ENCODE measurements at places on chromosomes 5 and 9.
A peak's percentile ranks its signal among the peaks of the same experiment; 100 is the strongest.

GRCh38 chr5:172860520-172861443 is 26.7 kb downstream of the ERGIC1 start:
- DNase-seq, result no peak

DNA sequence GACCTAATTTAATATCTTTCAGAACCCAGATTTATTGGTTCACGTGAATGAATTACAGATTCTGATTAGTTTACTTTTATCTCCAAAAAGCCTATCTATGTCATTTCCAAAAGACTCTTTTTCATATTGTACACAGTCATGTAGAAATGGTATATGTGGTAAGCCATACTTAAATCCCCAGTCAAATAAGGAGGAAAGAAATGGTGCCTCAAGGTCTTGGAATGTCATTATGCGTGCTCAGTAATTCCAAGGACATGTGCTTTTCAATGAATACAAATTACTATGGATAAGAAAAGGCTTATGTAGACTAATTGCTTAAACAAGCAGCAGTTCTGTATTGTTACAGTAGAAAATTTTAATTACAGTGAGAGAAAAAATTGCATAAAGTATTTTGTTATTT is 64.1 kb upstream of the TYRP1 start:
- DNase-seq, result no peak

DNA sequence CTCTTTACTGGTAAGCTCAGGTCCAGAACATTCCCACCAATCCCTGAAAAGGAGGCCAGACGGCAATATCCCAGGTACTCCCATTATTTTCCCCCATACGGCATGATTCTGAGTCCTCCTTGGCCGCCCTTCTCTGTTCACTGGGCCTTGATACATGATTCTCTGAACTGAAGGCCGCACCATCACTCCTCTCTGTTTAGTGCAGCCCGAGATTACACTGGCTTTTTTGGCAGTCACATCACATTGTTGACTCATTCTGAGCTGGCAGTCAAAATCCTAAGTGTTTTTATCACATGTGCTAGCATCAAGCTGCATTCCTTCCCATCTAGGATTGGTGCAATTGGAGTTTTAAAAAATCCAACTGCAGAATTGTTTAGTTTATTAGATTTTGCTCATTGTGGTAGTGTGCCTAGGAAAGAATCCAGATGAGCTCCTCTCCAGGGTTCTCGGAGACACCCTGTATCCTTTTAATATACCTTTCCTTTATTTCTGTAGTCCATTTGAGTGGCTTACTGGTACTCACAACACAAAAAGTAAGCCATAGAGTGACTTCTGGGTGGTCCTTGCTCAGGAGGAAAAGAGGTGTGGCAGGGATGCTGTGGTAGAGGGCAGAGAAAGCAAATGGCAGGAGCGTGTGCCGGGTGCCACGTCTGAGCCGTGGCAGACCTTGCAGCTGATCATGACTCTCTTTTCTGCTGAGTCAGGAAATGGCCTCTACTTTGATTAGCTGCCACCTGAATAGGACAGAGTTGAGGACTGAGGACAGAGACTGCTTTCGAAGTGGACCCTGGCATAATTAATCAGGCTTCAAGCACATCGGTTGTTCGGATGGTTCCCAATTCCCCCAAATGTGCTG is 121.1 kb upstream of the IL12B start:
- DNase-seq, result no peak

GRCh38 chr9:133845440-133845839 is 107.3 kb upstream of the SARDH start:
- no peak for DNase-seq

- DNase-seq, result no peak
These were observed 12.2 kb downstream of the ZFP62 start for GRCh38 chr5:180848878-180849277.

DNA sequence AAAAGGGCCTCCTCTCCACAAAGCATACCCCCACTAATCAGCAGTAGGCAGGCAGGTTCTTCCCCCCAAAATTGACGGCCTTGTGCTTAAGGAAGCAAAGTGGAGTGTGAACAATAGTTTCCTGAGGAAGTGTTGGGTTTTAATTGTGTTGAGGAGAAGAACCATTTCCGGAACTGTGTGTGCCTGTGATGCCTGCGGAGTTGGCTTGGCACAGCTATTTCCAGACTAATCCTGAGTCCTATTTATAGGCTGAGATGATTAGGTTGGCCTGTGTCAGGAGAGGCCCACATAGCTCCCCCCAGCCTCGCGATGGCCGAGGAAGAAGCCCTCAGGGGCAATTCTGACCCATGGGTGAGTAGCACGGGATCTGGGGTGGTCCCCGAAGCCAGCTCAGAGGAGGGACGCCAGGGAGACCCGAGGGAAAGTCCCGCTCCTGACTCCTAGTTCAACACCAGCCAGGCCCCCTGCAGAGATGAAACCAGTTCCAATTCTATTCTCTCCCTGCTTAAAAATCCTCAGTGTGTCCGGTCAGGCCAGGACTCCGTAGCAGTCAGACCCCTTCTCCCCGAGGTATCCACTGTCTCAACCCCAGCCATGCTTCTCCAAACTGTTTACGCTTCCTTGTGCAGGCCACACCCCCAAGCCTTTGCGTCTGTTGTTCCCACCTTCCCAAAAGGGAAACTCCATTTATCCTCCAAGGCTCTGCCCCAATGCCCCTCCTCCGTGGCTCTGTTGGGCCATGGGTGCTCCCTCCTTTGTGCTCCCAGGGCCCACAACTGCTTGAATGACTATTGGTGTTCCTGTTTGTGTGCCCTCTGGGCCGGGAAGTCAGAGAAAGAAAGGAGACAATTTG is 18.1 kb downstream of the GSN start:
- peak; percentile 84 for DNase-seq

GRCh38 chr5:34012791-34013190 is 4.9 kb upstream of the AMACR start:
- DNase-seq, result no peak

GRCh38 chr9:38182321-38182720 is 113.3 kb upstream of the SHB start:
- no peak for DNase-seq

- no peak for DNase-seq
These were observed 50.7 kb downstream of the CFAP95 start for GRCh38 chr9:69871118-69871834.

GRCh38 chr5:99019812-99020697 is 91.2 kb upstream of the CHD1 start:
- no peak for DNase-seq

- DNase-seq, result no peak
These were observed 9.0 kb upstream of the CCDC125 start for GRCh38 chr5:69341520-69342161.

GRCh38 chr5:107430071-107430625 is 240.6 kb downstream of the EFNA5 start:
- no peak for DNase-seq

- peak; percentile 89 for DNase-seq
These were observed 292.9 kb downstream of the NSG2 start for GRCh38 chr5:174338185-174339010.

- no peak for DNase-seq
These were observed 57.3 kb downstream of the FGF18 start for GRCh38 chr5:171476701-171477100.

DNA sequence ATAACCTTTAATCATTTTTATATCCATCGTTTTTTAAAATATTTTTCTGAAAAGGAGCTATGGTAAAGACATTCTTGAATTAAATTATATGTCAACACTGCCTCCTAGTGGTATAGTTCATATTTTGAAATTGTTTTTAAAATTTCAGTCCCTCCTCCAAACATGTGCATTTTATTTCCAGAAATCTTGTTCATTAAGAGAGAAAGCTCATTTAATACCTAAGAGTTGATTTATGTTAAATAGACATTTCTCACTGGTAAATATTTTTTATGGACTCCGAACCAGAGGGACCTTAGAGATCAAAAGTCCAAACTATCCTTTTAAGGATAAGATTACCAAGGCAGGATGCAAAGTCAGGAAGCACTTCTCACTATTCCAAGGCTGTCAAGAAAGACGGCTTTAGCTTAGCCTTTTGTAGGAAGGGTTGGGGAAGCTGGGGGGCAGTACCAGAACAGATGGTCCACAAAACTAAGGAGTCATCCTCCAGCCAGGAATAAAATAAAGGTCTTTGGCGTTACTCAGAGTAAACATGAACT is 21.6 kb downstream of the BHMT start:
- no peak for DNase-seq

DNA sequence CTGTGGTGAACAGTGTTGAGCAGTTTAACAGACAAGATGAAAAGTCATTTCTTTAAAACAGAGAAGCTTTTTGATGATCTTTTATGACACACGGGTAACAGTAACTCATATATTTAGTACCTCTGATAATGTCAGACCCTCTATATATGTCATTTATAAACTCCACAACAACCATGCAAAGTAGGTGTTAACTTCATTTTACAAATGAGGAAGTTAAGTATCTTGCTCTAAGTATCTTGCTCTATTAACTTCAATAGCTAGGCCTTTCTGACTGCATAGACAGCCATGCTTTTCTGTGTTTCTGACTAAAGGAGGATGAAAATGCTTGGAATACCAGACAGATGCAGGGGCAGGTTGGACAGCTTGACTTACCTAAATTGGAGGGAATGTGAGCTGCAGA is 1.8 kb downstream of the NUDT2 start:
- DNase-seq, result no peak

DNA sequence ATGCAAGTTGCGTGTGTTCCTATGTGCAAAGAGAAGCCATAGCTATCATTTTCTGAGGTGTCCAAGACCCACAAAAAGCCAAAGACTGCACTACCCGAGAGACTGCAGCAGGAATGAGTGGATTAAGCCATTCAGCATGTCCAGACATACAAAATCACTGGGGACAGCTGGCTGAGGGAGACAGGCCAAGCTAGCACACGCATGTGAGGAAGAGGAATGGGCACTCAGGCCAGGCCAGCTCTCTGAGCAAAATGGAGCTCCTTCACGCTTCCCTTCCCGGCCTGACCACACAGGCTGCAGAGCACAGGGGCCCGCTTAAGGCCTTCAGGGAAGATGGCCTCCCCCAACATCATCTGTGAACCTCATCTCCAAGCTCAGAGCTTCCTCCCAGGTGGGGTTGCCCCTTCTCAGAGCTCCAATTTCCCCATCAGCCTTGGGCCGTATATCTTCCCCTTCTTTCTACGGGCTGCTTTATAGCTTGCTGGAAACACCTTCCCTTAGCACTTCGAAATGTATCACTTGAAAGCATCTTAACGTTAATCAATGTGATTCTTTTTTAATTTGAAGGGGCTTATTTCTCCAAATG is 8.4 kb downstream of the DCANP1 start:
- DNase-seq, result peak; percentile 2

DNA sequence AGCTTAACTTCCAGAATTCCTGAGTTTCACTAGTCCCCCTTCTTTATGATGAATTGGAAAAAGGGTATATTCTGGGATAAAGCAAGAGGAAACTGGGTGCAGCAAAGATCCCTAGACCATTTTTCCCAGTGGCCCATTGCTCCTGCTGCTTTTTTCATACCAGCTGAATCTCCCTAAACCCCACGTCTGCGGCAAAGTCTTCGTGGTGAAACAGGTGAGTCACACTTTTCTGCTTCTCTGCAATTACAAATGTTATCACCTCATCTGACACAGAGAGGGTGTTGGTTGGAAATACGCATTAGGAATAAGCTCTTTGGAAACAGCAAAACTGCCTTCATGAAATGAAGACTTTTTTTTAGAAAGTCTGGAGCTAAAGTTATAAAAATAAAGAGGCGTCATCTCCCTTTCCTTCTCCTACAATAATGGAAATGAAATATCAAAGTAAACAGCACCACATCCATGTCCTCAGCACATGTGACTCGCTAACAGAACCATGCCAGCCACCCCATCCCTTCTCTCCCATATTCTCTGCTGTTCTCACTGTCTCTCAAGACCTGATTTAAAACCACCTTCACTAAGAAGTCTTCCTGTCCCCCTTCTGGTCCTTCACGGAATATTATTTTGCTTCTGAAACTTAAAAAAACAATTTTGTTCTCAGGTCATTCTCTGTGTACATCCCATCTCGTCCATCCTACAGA is 39.5 kb upstream of the GLRX start:
- no peak for DNase-seq

GRCh38 chr9:101585740-101586139 is 9.0 kb downstream of the PPP3R2 start:
- no peak for DNase-seq

Measured in ELF-1 (cell line).